ENCODE measurements at places on chromosomes 3 and 15. TPM values are rescaled to one million over a fixed set of nuclear protein-coding genes. Genes with fewer than 3 reads are reported as not detected.

GRCh38 chr3:178562143-178562946 is 26.1 kb downstream of the KCNMB2 start:
- no peak for DNase-seq

The A4GNT gene
- not detected for total RNA-seq

DNA sequence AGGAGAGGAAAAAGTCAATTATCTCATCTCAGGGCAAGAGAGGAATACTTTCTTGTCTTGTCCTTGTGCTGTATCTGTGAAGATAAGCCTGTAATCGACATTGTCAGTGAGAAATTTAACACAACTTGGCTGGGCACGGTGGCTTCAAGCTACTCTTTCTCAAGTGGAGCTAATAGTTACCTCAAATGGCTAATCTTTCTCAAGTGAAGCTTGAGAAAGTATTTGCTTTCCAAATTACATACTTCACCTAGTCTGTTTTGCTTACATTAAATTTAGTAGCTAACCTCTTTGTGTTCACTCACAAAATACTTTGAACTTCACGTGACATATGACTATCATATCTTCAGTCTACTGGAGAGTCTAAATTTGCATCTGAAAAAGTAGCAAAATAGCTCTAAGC is 48.3 kb upstream of the B3GALNT1 start:
- no peak for DNase-seq

The NOX5 gene
- total RNA-seq: 0.89 TPM

DNA sequence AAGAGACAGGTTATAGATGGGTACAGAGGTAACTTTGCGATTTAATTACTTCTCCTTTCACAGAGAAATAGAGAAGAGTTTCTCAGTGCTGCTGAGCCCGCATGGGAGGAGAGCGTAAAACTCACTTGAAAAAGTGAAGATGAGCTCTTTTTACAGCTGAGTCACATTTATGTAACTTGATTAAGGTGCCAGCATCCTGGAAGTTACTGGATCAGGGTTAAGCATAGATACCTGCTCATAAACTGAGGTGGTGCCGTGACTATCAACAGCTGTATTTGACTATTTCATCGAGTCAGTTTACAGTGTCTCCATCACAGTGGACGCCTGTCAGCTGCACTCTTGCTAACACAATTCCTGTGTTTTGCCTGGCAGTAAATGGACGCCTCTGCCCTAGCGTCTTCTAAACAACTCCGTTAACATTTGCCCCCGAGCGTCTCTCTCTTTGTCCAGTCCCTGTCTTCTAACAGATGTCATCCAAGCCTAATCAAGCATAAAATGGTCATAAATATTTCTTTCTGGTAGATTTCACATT is 414.6 kb downstream of the FOXP1 start:
- DNase-seq: no peak

GRCh38 chr3:73535931-73536330 is 88.8 kb downstream of the PDZRN3 start:
- DNase-seq: no peak

DNA sequence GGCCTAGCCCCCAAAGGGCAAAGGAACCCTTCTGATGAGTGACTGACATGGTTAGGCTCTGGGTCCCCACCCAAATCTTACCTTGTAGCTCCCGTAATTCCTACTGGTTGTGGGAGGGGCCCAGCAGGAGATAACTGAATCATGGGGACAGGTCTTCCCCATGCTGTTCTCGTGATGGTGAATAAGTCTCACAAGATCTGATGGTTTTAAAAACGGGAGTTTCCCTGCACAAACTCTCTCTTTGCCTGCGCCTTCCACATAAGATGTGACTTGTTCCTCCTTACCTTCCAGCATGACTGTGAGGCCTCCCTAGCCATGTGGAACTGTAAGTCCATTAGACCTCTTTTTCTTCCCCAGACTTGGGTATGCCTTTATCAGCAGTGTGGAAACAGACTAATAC is 16.9 kb downstream of the TKT start:
- DNase-seq: no peak

DNA sequence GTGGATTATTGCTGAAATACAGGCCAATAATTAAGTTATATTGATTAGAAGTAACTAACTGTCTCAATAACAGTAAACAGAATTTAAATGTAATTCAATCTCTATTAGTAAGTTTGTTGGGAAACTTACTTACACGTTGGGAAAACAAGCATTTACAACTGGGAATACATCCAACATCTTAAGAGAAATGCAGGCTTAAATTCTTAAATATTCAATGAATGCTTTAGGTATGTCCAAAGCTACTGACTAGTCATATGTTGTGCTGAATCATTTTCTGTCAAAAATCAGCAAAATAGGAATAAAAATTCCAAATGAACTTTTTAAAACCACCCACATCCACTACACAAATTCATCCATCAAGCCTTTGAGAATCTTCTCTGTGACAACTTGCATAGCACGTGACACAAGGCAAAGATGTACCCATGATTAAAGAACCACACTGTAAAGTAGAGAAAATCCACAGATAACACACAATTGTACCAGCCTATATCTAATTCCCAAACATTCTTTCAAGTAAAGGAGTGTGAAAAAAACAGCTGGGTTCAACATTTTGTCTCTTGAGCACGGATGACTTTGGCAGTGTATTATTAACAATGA is 60.0 kb downstream of the NMNAT3 start:
- DNase-seq: no peak

- DNase-seq: no peak
These were observed 148.4 kb upstream of the ATP11B start for GRCh38 chr3:182644790-182645433.

DNA sequence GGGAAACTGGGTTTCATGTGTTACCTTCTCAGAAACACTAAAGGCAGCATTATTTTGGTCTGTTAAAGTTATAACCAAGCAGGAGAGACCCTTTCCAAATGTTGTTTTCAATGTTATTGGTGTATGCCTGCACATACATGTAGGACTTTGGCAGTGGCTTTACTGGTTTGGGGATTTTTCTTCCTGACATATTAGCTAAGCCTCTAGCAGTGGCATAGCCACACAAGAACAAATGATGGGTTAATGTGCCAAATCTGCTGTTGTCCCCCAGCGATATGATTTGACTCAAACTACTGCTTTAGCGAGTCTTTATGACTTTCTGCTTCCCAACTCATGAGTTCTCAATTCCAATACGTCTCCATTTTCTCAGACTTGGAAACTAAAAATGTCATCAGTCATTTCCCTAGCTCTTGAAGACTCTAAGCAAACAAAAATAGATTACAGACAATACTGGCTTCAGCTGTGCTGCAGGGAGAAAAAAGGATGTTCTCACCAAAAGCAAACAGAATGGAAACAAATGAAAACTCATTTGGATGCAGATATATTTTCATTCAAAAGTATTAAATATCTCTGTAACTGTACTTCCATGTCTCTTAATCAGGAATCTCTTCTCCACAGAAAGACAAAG is 29.6 kb downstream of the TPM1 start:
- no peak for DNase-seq

DNA sequence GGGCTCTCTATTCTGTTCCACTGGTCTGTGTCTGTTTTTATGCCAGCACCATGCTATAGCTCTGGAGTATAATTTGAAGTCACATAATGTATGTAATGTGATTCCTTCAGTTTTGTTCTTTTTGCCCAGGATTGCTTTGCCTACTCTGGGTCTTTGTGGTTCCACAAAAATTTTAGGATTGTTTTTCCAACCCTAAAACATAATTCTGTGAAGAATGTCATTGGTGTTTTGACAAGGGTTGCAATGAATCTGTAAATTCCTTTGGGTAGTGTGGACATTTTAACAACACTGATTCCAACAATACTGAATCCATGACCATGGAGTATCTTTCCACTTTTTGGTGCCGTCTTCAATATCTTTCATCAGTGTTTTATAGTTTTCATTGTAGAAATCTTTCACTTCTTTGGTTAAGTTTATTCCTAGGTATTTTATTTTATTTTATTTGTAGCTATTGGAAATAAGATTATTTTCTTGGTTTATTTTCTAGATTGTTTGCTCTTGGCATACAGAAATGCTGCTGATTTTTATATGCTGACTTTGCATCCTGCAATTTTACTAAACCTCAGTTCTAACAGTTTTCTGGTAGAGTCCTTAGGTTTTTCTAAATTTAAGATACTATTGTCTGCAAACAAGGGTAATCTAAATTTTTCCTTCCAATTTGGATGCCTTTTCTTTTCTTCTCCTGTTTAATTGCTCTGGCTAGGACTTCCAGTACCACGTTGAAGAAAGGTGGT is 29.7 kb downstream of the TJP1 start:
- DNase-seq: no peak

GRCh38 chr3:50472958-50473357 is 30.5 kb downstream of the CACNA2D2 start:
- DNase-seq: no peak

DNA sequence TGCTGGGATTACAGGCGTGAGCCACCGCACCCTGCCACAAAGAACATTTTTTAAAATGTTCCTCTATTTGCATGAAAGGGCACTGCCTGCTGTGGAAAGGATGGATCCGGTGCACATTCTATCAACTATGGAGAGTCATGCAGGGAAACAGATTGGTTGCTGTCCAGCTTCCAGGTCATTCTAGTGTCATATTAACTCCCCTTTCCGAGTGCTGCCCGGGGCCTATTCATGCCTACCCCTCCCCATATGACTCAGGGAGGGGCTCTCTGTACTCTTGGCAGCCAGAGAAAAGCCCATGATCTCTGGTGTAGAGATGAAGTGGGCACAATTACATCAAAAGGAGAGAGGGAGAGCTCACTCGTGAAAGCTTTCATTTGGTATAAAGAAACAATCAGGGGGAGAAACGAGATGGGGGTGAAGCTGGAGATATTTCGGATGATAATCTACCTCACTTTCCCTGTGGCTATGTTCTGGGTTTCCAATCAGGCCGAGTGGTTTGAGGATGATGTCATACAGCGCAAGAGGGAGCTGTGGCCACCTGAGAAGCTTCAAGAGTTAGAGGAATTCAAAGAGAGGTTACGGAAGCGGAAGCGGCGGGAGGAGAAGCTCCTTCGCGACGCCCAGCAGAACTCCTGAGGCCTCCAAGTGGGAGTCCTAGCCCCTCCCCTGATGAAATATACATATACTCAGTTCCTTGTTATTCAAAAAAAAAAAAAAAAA is 16.1 kb upstream of the AHSG start:
- DNase-seq: no peak

- no peak for DNase-seq
These were observed 843 bp downstream of the CHRNA5 start for GRCh38 chr15:78565951-78566774.

DNA sequence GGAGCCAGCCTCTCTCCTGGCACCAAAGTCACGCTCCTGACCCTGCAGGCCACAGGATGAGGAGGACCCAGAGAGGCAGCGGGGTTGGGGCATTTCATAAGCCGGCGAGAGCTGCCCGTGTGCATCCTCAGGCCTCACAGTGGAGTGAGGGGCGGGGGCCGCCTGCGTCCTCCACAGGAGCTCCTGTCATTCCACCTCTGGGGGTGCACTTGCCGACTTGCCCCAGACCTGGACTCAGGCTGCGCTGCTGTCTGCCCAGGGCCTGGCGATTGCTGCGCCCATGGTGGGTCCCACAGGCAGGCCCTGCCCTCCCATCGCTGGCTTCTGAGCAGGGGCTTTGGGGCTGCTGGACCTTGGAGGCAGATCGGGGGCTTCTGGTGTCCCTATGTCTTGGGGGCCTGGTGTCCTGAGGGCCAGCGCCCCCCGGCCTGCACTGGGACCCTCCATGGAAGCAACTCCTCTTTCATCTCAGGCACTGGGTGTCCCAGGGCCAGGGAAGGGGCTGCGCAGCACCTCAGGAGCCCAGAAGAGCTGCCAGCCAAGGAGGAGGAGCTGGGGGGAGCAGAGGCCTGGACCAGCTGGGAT is 184.0 kb downstream of the GOLGA6L6 start:
- DNase-seq: peak; percentile 59

GRCh38 chr3:152835601-152836102 is 721 bp downstream of the P2RY1 start:
- DNase-seq: no peak

The HAUS2 gene
- 22.6 TPM for total RNA-seq

The SCN11A gene
- 34.5 TPM for total RNA-seq

DNA sequence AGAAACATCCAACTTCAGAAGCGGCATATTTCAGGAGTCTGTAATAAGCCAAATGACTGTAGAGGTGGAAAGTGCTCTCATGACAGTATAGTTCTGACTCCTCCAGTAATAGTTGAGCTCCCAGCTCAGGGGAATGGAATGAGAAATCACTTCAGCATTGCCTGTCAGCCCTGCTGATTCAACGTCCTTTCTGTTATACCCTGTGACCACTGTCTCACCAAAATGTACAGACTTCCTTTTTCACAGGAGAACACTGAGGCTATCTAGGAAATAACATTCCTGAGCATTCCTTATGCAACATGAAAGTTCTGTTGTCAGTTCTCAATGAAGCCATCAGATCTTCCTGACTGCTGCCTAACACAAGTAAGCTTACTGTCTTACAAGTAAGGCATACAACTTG is 284.5 kb upstream of the MME start:
- DNase-seq: no peak

The PP2D1 gene
- not detected for total RNA-seq

The GUCA1C gene
- not detected for total RNA-seq

- DNase-seq: no peak
These were observed 307.8 kb downstream of the GABRG3 start for GRCh38 chr15:27278761-27279160.

GRCh38 chr3:67201026-67201425 is 202.9 kb downstream of the KBTBD8 start:
- no peak for DNase-seq

DNA sequence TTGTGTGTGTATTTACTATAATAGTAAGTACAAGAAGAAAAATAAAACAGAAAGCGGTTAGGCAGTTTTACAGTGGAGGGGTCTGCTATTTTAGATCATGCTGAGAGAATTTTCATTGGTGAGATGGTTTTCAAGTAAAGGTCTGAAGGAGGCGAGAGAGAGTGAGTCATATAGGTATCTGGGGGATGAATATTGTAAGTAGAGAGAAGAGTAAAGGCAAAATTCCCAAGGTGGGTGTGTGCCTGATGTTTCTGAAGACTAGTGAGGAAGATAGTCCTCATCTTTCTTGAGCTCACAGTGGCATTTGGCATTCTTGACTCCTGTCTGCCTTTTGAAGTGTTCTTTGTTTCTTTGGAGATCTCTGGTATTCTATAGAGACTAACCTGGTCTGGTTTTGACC is 38.6 kb downstream of the CRYBG3 start:
- no peak for DNase-seq

The ACTC1 gene
- 29.7 TPM for total RNA-seq

DNA sequence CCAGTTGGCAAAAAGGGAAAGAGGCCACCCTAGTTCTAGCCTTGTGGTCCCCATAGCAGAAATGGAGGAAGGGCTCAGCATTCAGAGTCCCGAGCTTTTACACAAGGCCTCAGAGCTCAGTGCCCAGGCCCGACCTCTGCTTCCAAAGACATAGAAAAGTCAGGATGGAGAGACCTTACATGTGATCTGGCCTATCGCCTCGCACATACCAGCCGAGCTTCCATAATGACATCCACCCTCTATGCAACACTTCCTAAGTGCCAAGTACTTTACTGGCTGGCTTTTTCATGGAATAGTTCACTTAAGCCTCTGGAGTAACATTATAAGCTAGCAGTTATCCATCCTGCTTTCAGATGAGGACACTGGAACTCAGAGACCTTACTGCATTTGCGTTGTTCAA is 275.9 kb downstream of the FAM43A start:
- peak; percentile 23 for DNase-seq

GRCh38 chr3:39148435-39149058 is 4.8 kb downstream of the CSRNP1 start:
- DNase-seq: no peak
